Neural crest cell (in vitro differentiated cells): ENCODE measurements at places on chromosomes 1 and 21.

GRCh38 chr1:101236516-101237228 lies at the start of gene S1PR1:
Gene S1PR1 (plus strand): TSS chr1:101237019. CDS start chr1:101238985, 1,966 bp downstream.
- DNase-seq: peak; percentile 69

DNA sequence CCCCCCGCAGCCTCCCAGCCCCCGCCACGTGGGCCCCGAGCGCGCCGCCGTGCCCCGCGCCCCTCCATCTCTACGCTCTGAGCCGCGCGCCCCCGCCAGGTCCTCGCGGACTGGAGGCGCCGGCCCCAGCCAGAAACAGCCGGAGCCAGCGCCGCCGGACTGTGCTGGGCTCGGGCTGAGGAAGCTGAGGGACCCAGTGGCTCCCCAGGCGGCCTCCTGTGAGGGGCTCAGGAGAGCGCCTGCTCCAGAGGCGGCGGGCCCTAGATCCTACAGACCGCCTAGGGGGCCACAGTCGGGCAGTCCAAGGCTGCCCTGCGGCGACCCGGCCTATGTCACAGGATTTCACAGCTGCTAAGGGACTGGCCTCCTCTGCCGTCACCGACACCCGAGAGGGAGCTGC lies 82.1 kb downstream of the NENF start:
- DNase-seq: no peak

- no peak for DNase-seq
Observed at GRCh38 chr1:30464187-30464617, 259.2 kb downstream of the MATN1 start.

GRCh38 chr1:160716013-160716412 lies 4.4 kb upstream of the CD48 start:
- no peak for DNase-seq

GRCh38 chr1:159930634-159931033 lies 5.3 kb upstream of the TAGLN2 start:
- DNase-seq: no peak

GRCh38 chr1:183070234-183070922 lies 47.2 kb downstream of the LAMC1 start:
- no peak for DNase-seq

GRCh38 chr1:207346513-207346912 lies 25.0 kb downstream of the CD55 start:
- no peak for DNase-seq

GRCh38 chr1:32448773-32449456 lies 16.0 kb upstream of the ZBTB8B start:
- DNase-seq: peak; percentile 77

DNA sequence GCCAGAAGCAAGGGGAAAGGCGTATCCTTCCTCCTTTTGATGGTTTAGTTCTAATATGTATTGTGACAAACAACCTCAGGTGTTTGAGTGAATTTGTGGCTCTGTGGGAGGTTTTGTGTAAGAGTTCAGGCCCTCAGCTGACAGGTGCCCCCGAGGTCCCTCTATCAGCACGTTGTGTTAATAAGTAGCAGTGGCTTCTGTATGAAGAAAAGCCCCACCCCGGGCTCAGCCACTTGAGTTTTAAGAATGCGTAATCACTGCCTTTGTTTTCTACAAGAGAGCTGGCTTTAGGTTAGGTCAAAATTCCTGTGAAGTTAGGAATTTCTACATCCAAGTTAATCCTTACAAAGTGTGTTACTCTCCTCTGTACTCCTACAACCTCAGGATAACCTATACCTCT lies 92.4 kb upstream of the PGBD5 start:
- DNase-seq: no peak

DNA sequence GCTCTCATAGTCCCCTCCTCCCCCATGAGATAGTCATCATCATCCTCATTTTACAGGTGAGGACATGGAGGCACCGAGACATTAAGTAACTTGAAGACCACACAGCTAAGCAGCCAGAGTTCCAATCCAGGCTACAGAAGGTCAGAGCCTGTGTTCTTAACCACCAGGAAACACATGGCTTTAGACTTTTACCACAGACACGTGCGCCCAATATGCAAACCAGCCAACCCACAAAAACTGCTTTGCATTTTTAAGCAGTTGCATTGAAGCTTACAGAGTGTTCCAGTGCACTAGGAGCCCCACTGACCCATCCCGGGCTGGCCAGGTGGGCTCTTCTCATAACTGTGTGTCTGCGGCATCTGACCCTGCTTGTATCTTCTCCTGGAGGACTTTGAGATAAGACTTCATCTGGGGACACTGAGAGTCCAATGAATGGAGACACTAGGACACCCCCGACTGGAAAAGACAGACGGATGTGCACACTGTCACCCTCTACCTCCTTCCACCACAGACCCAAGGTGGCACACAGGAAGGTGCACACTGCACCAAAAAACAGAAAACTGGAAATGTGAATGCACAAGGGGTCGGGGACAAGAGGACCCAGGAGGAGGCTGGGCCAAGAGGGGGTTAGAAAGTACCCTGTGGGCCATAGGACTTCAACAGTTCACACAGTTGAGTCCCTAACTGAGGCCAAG lies 56.4 kb downstream of the ETS2 start:
- DNase-seq: no peak
